MCF 10A (cell line): ENCODE measurements at places on chromosomes 2 and 18.
A peak's percentile ranks its signal among the peaks of the same experiment; 100 is the strongest.

GRCh38 chr2:23993736-23994269, 16.1 kb upstream of the MFSD2B start:
- H3K27me3 ChIP-seq = no peaks in the 10 kb centered on the region
- H3K36me3 ChIP-seq = peaks cover 10% of the 10 kb centered on the region
- DNase-seq = no peak
- no peak overlapping the region for H3K27ac ChIP-seq

DNA sequence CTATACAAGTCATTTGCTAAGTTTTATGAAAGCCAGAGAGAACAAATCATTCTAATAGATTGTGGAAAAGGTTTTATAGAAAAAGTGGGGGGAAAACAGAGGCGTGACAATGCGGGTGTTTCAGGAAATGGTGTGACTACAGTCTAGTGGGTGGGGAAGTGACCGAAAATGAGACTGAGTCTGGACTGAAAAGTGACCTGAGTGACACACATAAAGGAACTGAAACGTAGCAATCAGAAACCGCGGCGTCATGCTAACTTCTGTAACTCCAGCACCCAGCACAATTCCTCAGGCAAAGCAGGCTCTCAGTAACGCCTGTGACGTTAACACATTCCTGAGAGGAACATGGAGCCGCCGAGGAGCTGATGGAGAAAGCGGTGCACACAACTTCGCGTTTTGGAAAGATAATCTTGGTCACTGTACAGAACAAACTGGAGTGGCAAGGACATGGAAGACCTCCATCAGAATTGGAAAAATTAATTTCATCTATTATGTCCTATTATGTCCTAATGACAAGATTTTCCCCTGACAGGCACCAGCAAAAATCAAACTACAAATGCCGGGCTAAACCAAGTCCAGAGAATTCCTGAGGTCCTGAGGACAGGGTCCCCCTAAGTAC, 1.4 kb upstream of the CD226 start:
- no peak overlapping the region for H3K4me3 ChIP-seq
- H3K36me3 ChIP-seq = peaks cover 18% of the 10 kb centered on the region
- no peak overlapping the region for H3K27ac ChIP-seq
- H3K27me3 ChIP-seq = no peaks in the 10 kb centered on the region

DNA sequence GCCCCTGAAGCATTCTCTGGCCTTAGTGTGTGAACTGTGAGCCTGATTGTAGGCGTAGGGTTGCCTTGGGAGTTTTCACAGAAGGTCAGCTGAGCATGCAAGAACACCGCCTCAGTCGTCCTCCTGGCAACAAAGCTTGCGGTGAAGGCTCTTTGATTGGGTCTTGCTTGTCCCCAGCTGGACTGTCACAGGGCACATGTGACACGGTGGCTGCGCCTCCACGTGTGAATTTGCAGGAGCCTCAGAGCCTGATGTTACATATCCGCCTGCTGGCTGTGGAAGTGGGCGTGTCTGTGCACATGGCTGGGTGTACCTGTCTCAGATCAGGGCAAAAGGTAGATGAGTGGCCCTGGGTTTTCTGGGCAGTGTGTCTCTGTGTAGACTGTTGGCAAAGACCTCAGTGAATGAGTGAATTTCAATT, 228.7 kb downstream of the HAUS1 start:
- H3K4me1 ChIP-seq = peaks cover 28% of the 10 kb centered on the region
- no peaks in the 10 kb centered on the region for H3K27me3 ChIP-seq
- H3K27ac ChIP-seq = no peak overlapping the region
- no peak for DNase-seq
- peak overlapping the region; percentile 92 for H3K4me3 ChIP-seq

DNA sequence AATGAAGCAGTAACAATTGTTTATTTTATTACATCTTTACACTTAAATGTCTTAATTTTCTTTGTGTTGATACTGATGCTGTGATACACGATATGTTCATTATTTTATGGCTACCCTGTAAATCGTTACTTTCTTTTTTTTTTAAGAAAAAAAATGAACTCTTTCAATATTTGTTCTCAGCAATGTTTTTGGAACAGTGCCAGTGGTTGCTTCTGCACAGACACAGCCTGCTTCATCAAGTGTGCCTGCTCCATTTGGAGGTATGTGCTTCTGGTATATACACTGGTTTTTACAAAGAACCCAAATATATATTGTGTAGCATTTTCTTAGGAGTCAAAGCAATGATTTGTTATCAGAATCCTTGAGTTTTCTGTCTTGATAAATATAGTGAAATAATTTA, 62.2 kb upstream of the SCYGR2 start:
- no peak overlapping the region for H3K27ac ChIP-seq
- no peaks in the 10 kb centered on the region for H3K27me3 ChIP-seq
- H3K4me1 ChIP-seq = no peaks in the 10 kb centered on the region
- H3K36me3 ChIP-seq = peaks cover 66% of the 10 kb centered on the region

DNA sequence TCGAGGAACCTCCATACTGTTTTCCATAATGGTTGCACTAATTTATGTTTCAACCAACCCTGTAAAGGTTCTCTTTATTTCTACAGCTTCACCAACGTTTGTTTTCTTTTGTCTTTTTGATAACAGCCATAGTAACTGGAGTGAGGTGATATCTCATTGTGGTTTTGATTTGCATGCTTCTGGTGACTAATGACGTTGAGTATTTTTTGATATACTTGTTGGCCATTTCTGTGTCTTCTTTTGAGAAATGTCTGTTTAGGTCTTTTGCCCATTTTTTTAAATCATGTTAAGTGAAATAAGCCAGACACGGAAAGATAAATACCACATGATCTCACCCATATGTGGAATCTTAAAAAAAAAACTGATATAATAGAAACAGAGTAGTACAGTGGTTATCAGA, 74.8 kb upstream of the SMIM21 start:
- no peak for DNase-seq
- no peak overlapping the region for H3K4me3 ChIP-seq
- no peak overlapping the region for H3K27ac ChIP-seq

- no peaks in the 10 kb centered on the region for H3K27me3 ChIP-seq
- peaks cover 18% of the 10 kb centered on the region for H3K4me1 ChIP-seq
- no peak overlapping the region for H3K27ac ChIP-seq
- peaks cover 36% of the 10 kb centered on the region for H3K36me3 ChIP-seq
- no peak overlapping the region for H3K4me3 ChIP-seq
These were observed 66.2 kb upstream of the MCFD2 start for GRCh38 chr2:46981662-46982350.

DNA sequence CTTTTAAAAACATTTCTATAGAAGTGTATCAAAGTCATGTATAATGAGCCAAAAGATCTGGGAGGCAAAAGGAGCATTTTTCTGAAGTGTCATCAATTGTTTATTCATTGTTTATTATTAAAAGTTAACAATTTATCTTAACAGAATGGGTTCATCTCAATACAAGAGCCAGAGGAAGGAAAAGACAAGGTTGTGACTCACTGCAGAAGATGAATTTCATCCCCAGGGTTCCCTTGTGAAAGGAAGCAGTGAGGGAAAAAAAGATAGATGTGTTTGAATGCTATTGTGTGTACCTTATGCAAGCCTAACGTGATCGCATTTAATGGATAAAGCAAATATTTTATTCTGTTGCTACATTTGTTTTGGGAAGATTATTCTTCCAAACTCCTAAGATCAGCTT, 286.3 kb downstream of the PIEZO2 start:
- no peak overlapping the region for H3K27ac ChIP-seq
- no peaks in the 10 kb centered on the region for H3K4me1 ChIP-seq
- H3K4me3 ChIP-seq = no peak overlapping the region
- no peaks in the 10 kb centered on the region for H3K36me3 ChIP-seq
- no peak for DNase-seq

GRCh38 chr18:76821875-76822505, 367 bp upstream of the ZNF236 start:
- H3K27ac ChIP-seq = peak overlapping the region; percentile 57
- peak; percentile 55 for DNase-seq
- H3K4me1 ChIP-seq = peaks cover 17% of the 10 kb centered on the region
- H3K4me3 ChIP-seq = peak overlapping the region; percentile 71
- peaks cover 19% of the 10 kb centered on the region for H3K36me3 ChIP-seq
- no peaks in the 10 kb centered on the region for H3K27me3 ChIP-seq

DNA sequence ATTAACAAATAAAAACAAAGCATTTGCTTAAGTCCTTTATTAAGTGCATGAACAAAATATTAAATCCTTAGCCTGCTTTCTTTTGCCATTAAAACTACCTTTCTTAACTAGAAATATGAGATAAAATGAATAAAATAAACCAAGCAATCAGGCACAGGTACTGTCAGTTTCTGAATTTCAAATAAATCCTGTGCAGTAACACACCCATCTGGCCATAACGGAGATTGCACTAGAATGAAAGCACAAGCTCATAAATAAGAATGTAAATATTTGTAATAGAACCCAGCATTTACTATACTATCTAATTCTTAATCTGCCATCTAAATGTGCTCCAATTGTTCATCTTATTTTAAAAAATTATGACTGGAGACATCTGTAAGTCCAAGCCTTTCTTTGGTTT, 31.9 kb downstream of the PRKRA start:
- H3K27me3 ChIP-seq = no peaks in the 10 kb centered on the region
- H3K27ac ChIP-seq = no peak overlapping the region
- H3K36me3 ChIP-seq = peaks cover 16% of the 10 kb centered on the region
- DNase-seq = peak; percentile 34
- H3K4me3 ChIP-seq = no peak overlapping the region

DNA sequence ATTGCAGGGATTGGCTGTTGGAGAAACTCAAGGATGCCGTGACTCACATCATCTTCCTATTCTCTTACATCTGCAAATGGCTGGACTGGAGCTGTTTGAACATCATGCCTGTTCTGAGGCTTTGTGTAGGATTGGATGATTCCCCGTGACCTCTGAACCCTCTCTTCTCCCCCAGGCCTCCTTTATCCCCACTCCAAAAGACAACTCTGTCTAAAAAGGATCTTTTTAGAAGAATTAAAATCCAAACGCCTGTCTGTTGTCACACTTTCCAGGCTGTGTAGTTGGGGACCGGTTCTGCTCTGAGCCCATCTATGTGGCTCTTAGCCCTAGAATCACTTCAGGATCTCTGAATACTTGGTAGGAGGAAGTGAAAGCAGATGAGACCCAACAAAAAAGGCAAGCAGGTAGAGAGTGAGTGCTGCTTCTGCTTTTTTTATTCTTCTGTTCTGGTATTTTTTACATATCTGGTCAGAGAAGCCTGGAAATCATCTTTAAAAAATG, 565 bp downstream of the SP140 start:
- peaks cover 5% of the 10 kb centered on the region for H3K4me1 ChIP-seq
- DNase-seq = no peak
- H3K36me3 ChIP-seq = no peaks in the 10 kb centered on the region
- no peak overlapping the region for H3K4me3 ChIP-seq
- H3K27ac ChIP-seq = no peak overlapping the region
- H3K27me3 ChIP-seq = no peaks in the 10 kb centered on the region

DNA sequence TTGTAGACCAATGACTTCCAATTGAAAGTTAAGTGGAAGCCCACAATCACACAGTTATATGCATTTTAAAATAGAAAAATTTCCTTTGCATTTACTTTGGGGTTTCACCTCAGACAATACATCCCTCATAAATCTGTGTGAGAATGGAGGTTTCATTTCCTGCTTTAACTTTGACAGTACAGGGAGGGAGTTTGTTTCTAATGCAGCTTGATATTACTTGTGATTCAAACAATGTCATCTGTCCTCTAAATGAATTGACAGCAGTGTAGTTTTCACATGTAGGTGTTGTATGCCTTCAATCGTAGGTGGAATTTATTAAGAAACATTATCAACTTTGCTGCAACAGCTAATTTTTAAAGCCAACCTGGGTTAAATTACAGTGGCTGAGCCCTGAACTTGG, 75.2 kb downstream of the TMEFF2 start:
- H3K27me3 ChIP-seq = no peaks in the 10 kb centered on the region
- no peaks in the 10 kb centered on the region for H3K4me1 ChIP-seq
- H3K27ac ChIP-seq = no peak overlapping the region
- no peaks in the 10 kb centered on the region for H3K36me3 ChIP-seq
- no peak for DNase-seq

- peak; percentile 67 for DNase-seq
- H3K4me1 ChIP-seq = peaks cover 6% of the 10 kb centered on the region
- H3K4me3 ChIP-seq = no peak overlapping the region
- H3K27ac ChIP-seq = no peak overlapping the region
- H3K27me3 ChIP-seq = no peaks in the 10 kb centered on the region
These were observed 970.1 kb downstream of the DPP10 start for GRCh38 chr2:115412501-115412900.

GRCh38 chr18:78138983-78139496, 840.6 kb upstream of the SALL3 start:
- no peaks in the 10 kb centered on the region for H3K27me3 ChIP-seq
- no peak for DNase-seq
- no peaks in the 10 kb centered on the region for H3K36me3 ChIP-seq

GRCh38 chr2:96407041-96407918, 71.7 kb downstream of the NCAPH start:
- no peak overlapping the region for H3K4me3 ChIP-seq
- no peak overlapping the region for H3K27ac ChIP-seq
- peaks cover 17% of the 10 kb centered on the region for H3K4me1 ChIP-seq
- H3K36me3 ChIP-seq = no peaks in the 10 kb centered on the region
- peaks cover 12% of the 10 kb centered on the region for H3K27me3 ChIP-seq
- DNase-seq = peak; percentile 76

DNA sequence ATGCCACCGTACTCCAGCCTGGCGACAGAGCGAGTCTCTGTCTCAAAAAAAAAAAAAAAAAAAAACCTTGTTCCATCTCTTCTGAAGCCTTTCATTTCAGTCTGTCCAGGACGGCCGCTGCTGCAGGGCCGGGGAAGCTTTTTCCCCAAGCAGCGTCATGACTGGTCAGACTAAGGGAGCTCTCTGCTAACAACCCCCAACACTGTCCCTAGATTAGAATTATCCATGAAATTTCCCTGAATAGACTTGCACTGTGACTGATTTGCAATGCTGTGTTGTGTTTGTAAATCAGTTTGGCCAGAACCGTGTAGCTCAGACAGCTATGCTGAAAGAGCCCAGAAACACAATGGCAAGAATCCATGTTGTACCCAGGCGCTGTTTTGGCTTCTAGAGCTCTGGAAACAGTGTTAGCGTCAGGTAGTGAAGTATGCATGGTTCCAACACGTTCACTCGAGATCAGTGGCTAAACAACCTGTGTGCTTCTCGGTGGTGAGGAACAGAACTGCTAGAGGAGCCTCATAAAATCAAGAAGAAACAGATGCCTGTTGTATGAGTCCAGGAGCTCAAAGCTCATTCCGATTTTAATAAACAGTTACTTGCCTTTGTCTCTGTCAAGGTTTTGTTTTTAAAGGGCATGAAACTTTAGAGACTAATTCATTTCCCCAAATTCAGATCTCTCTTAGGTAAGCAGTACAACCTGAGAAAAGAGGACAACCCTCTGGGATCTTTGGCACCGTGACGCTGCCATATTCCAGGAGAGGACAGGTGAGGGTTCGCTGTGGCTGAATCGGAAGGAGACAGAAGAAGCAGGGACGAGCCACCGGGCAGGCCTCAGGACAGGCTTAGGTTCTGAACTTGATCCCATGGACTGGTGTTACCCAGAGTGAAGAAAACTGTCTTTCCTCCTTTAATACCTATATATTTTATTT, 43.5 kb downstream of the GORASP2 start:
- no peaks in the 10 kb centered on the region for H3K4me1 ChIP-seq
- H3K36me3 ChIP-seq = peaks cover 14% of the 10 kb centered on the region
- DNase-seq = peak; percentile 5
- H3K27ac ChIP-seq = peak overlapping the region; percentile 19
- peak overlapping the region; percentile 71 for H3K4me3 ChIP-seq
- no peaks in the 10 kb centered on the region for H3K27me3 ChIP-seq
